Activated CD4-positive, alpha-beta T cell treated with anti-CD3 and anti-CD28 coated beads, Interleukin-2, amount 10 ng/mL, durations not matched to agents 7 days and 5 days (primary cell): ENCODE measurements at places on chromosomes 3 and 15. TPM values are rescaled to one million over a fixed set of nuclear protein-coding genes. Genes with fewer than 3 reads are reported as not detected.

The ALCAM gene
- total RNA-seq = 4.5 TPM

The MESP2 gene
- not detected for total RNA-seq

The ADAMTS9 gene
- not detected for total RNA-seq

The AGBL1 gene
- not detected for total RNA-seq

The CHP1 gene
- 59.2 TPM for total RNA-seq

- DNase-seq = no peak
Measured at GRCh38 chr3:171227828-171228227, 201.3 kb upstream of the SLC2A2 start.

DNA sequence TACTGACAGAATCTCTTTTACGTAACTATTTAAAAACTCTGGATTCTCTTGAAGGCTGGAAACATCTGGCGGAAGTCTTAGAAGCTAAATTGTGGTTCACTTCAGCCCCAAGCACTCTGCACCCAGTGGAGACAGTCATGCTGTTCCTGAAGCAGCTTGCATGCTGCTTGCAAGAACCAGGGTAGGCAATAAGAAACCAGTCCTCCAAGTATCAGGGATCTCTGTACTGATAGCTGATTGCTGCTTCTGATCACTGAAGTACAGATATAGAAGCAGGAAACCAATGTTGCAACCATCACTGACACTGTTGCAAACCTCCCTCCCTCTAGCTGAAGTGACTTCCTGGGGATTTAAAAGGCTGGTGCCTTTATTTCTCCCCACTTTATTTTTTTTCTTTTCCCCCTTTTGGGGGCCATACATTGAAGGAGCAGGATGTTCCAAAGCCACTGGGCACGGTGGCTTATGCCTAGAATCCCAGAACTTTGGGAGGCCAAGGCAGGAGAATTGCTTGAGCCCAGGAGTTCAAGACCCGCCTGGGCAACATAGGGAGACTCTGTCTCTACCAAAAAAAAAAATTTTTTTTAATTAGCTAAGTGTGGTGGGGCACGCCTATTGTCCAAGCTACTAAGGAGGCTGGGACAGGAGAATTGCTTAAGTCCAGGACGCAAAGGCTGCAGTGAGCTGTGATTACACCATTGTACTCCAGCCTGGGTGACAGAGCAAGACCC lies 15.3 kb downstream of the SPCS1 start:
- DNase-seq = peak; percentile 56

- no peak for DNase-seq
Measured at GRCh38 chr15:76345880-76346668, 9.5 kb downstream of the ISL2 start.

DNA sequence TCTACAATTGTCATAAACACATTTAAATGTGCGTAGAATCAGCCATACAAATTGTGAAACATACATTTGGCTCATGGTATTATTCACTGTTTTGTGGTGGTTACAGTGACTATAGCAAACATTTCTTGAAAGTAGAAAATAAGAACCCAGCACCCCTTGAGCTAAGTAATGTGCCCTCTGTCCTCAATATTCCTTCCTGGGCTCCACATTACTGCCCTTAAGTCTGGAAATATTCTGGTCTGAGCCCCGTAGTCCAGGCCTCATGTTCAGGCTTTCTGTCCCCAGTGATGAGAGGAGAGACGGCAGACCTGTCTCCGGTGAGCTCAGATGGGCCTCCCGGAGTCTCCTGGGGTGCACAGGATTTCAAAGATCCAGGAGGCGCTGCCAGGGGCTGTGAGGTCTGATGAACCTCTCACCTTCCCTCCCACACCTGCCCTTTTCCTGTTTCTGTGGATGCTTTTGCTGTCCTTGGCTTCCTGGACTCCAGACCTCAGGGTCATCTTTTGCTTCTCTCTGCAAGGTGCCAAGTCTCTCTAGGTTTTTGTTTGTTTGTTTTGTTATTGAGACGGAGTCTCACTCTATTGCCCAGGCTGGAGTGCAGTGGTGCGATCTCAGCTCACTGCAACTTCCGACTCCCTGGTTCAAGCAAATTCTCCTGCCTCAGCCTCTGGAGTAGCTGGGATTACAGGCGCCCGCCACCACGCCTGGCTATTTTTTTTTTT lies 8.8 kb upstream of the MUC20 start:
- peak; percentile 29 for DNase-seq

- no peak for DNase-seq
Measured at GRCh38 chr15:80476036-80476435, 71.9 kb downstream of the ARNT2 start.

GRCh38 chr15:87557881-87558280 lies 698.7 kb downstream of the NTRK3 start:
- DNase-seq = no peak

- DNase-seq = no peak
Measured at GRCh38 chr3:72628065-72628464, 220.2 kb downstream of the SHQ1 start.

GRCh38 chr15:25403771-25404170 lies 35.1 kb downstream of the UBE3A start:
- no peak for DNase-seq

- DNase-seq = no peak
Measured at GRCh38 chr3:13300546-13301285, 119.4 kb downstream of the NUP210 start.

DNA sequence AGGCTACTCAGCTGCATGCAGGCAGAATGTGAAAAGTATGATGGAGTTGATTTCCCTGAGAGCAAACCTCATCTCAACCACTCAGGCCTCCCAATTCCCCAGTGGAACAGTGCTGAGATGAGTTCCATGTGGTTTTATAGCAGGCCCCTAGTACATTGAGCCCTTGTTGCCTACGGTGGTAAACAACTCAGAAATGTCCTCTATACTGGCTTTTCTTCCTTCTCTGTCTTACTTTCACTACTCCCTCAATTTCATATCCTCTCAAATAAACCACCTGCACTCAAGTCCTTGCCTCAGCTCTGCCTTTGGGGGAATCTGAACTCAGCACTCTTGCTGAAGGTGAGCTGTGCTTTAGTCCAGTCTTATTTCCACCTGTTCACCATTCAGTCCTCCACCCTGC lies 399.9 kb downstream of the PDCD6IP start:
- DNase-seq = no peak

GRCh38 chr3:108311797-108312196 lies 15.4 kb downstream of the HHLA2 start:
- DNase-seq = no peak

GRCh38 chr3:50947419-50947818 lies 272.7 kb downstream of the DOCK3 start:
- no peak for DNase-seq
